ENCODE measurements at places on chromosomes 6 and 20.

GRCh38 chr6:143961066-143961465 is 47.0 kb downstream of the PLAGL1 start:
- DNase-seq: no peak

DNA sequence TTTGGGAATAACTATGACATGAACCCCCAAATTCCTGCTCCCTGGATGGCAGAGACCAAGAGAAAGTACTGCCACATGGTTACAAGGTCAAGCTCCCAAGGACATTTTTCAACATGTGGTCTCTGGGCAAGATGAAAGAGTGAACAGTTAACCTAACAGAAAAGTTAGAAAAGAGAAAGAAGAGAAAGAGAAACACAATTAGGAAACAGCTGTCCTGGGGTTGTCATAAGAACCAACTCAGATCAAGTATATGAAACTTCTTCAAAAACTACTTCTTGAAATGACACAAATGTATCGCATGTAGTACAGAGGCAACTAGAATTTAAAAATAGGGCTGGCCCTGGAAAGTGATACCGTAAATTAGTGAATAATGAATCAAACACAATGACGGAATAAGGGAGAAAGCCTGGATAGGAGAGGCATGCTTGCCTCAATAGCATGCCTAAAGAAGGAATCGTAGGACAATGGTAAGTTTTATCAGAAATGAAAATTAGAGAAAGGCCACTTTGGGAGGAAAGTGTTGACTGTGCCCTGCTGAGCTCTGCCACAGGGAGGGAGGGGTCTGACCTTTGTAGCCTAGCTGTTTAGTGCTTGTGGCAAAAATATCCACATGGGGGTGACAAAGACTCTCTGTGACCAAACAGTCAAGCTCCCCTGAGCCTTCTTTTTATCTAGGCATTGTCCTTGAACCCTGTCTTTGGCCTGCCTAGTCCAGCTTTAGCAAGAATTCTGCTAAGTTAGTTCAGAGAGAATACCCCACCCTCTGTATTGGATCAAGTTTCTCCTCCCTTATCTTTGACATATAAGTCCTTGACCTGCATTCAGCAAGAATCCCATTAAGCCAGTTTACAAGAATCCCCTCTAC is 4.3 kb upstream of the DCBLD1 start:
- no peak for DNase-seq

DNA sequence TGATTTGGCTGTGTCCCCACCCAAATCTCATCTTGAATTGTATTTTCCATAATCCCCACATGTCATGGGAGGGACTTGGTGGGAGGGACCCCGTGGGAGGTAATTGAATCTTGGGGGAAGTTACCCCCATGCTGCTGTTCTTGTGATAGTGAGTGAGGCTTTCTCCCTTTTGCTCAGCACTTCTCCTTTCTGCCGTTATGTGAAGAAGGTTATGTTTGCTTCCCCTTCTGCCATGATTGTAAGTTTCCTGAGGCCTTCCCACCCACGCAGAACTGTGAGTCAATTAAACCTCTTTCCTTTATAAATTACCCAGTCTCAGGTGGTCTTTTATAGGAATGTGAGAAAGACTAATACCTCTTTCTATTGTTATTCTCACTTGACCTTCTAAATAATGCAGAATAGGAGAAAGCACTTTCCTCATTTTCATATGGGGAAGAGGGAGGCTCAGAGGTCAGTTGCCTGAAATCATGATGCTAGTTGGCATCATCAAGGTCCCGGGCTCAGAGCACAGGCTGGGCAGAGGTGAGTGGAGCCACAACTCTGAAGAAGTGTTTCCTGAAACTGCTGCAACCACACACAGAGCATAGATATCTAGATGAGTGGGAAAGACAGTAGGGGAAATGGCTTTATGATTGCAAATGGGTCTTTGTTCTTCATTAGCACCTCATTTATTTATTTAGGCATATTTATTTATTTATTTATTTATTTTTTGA is 191.0 kb downstream of the QKI start:
- DNase-seq: no peak

DNA sequence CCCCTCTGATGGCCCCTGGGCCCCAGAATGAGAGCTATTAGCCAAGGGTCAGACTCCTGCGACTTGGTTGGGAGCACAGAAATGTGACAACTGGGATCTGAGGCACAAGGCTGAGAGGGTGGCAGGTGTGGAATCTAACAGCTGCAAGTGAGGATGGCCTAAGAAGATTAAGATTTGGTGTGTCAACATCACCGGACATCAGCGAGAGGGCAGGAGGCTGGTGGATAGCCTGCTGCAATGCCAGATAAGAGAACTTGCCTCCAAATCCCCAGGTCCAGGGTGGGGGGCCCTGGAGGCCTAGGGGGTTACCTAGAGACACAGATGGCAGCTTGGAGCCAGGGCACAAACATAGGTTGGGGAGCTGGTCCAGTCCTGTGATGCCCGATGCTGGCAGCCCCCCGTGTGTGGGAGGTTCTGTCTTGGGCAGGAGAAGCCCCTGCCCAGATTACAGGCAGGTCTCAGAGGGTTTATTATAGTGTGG is 155.8 kb downstream of the GRM4 start:
- no peak for DNase-seq

DNA sequence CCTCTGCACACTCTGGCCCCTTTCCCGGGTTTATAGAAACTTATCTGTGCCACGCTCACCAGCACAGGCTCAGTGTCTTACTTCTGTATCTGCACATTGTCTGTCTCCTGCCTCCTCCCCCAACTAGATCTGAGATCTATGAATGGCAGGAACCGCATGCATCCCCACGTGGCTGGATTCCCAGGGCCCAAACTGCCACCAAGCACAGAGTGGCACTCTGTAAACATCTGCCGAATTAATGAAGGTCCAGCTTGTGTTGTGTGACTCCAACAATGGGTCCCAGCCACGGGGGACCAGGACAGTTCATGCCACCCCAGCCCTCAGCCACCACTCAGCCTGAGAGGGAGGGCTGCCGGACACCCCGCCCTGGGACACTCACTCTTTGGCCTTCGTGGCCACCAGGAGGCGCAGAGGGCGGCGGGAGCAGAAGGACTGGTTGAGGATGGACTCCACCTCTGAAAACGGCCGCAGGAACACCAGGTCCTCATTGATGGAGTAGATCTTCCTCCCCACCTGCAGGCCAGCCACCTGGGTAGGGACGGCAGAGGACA is 171.1 kb downstream of the PREX1 start:
- DNase-seq: no peak

DNA sequence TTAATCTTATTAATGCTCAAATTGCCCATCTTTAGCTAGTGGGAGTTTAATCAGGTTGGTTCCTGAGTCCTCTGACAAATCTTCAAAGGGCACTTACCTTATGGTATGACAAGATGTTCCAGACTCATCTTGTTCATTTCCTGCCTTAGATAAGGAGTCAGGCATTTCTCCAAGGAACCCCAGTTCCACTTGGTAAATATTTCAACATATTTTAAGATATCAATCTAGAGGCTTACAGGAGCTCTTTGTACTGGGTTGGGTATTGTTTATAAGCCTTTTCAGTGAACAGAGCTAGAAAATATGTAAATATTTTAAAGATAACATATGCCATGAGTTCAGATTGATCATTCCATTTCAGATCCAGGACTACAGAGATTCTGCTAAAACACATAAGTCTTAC is 159.8 kb downstream of the RCAN2 start:
- DNase-seq: no peak

GRCh38 chr20:6940048-6940447 is 172.6 kb downstream of the BMP2 start:
- DNase-seq: no peak

DNA sequence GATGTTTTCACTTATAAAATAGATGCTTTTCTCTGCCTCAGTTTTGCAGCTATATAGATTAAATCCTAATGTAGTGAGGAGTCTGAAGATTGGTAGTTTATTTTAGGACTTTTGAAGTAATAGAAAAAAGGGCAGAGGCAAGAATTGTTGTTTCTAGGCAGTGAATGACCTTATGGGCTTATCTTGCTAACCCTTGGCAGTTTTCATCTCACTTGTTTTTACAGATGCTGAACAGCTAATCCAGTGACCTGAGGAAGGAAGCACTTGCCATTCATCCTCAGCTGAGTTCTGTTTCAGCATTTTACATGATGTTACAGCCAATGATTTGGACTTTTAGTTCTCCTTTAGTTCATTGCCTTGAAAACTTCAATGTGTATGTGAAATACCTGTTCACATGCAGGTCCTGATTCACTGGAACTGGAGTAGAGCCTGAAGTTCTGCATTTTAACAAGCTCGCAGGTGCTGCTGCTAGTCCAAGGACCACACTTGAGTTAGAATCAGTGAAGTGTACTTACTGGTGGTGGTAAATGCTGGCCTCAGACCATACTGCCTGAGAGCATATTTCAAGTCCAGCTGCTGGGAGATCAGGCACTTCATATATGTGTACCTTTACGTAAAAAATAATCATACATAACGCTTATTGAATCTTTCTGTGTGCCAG is 86.9 kb downstream of the TULP4 start:
- DNase-seq: no peak

- no peak for DNase-seq
These were observed 28.0 kb upstream of the PHACTR3 start for GRCh38 chr20:59576216-59576953.

Data from foreskin fibroblast (primary cell).